Prostate gland (tissue), 2 donors: ENCODE measurements at places on chromosomes 6 and 20.
A peak's percentile ranks its signal among the peaks of the same experiment; 100 is the strongest.

GRCh38 chr20:44738813-44739477 is 6.7 kb upstream of the KCNK15 start:
- DNase-seq = peak; percentile 46

DNA sequence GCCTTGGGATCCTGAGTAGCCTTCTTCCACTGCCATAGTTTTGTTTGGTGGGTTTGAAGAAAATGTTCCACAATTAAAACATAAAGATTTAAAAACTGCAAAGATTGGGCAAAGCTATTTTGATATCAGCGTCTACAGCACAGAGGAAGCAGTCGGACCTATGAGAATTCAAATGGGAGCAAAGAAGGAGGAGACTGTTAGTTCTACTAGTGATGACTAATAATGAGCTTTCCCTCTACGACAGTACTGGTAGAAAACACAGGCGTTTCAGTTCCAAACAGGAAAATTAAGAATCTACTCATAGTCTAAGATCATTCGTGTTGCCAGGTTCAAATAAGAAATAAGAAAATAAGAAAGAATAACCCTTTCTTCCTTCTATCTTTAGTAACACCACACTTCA is 121.2 kb downstream of the INSM1 start:
- DNase-seq = no peak

DNA sequence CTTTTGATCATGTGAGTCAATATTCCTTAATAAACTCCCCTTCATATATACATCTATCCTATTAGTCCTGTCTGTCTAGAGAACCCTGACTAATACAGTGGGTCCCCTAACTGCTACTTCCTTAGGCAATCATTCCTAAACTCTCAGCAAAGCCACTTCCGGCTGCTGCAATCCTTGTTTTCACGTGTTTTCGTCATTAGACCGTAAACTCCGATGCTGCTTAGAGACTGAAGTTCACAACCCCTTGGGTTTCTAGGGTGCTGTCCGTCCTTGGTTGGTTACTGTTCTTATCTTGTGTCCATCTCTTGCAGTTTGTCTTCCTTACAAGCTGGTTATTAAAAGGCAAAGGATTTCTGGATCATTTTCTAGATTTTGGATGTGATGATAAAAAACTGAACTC is 106.4 kb downstream of the GMPR start:
- DNase-seq = no peak

DNA sequence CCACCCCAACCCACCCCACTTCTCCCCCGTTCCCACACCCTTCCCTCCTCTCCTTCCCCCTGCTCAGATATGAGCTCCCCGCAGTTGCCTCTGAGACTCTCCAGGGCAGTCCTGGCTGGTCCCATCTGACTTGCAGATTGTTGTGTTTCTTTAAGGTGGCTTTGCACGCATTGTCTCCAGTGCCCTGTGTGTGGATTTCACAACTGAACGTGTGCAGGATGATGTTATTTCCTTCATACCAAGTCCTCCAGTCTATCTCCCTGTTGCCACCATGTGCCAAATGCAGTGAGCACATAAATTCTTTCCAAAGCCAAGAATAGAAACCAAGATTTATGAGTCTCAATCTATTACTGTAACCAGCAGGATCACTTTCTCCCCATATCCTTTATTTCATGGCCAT is 79.1 kb downstream of the TMEM242 start:
- no peak for DNase-seq

DNA sequence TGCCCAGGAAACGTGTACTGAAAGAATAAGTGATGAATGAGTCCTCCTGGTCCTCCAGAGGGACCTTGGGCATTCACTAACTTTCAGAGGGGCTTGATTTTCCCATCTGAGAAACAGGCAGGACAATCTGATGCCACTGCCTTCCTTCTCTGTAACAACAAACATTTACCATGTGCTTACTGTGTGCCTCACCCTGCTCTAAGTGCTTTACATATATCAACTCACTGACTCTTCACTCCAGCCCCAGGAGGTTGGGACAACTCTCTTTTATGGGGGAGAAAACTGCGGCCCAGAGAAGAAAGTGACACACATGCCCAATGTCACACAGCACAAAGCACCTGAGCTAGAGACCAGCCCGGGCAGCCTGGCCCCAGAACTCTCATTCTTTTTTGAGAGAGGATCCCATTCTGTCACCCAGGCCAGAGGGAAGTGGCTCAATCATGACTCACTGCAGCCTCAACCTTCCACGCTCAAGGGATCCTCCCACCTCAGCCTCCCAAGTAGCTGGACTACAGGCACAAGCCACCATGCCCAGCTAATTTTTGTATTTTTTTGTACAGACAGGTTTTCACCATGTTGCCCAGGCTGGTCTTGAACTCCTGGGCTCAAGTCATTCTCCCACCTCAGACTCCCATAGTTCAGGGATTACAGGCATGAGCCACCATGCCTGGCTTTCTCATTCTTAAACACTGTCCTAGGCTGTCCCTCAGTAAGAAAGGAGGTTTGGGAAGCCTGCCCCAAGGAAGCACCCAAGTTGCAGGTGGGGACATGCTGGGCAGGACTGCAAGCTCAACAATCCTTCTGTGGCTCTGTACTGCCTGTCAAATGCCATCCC is 38.0 kb downstream of the NOL4L start:
- DNase-seq = no peak

DNA sequence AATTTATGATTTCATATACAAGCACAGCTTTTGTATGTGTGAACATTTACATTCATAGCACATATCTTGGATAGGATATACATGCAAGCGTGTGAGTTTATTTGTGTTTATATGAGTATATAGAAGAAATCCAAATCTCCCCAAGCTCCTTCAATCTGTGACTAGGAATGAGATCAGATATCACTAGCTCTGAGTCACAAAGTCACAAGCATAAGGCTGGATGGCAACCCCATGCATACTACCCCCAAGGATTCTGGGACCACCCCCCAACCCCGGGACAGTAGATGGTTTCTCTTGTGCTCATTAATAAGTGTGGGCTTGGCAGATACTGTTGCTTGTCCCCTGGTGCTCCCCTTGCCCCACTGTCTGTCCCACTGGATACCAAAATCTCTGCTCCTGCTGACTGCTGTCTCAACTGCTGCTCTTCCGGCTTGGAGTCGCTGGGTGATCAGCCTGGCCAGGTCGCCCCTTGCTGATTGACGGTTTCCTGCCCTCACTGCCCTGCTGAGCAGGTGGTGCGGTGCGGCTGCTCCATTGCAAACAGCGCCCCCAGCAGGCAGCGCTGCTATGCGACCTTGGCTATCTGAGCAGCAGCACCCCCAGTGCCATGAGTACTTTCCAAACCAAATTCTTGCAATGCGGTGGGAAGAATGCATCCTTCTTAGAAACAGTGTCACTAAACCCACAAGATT is 279.4 kb downstream of the CD83 start:
- DNase-seq = no peak

- DNase-seq = no peak
These were observed 101.2 kb downstream of the TTLL2 start for GRCh38 chr6:167426084-167426483.

- no peak for DNase-seq
These were observed 292.0 kb downstream of the CDH26 start for GRCh38 chr20:60250251-60250650.

- DNase-seq = no peak
These were observed 14.9 kb downstream of the BPIFA1 start for GRCh38 chr20:33250666-33251065.

GRCh38 chr6:146856296-146856695 is 257.5 kb downstream of the ADGB start:
- DNase-seq = no peak

DNA sequence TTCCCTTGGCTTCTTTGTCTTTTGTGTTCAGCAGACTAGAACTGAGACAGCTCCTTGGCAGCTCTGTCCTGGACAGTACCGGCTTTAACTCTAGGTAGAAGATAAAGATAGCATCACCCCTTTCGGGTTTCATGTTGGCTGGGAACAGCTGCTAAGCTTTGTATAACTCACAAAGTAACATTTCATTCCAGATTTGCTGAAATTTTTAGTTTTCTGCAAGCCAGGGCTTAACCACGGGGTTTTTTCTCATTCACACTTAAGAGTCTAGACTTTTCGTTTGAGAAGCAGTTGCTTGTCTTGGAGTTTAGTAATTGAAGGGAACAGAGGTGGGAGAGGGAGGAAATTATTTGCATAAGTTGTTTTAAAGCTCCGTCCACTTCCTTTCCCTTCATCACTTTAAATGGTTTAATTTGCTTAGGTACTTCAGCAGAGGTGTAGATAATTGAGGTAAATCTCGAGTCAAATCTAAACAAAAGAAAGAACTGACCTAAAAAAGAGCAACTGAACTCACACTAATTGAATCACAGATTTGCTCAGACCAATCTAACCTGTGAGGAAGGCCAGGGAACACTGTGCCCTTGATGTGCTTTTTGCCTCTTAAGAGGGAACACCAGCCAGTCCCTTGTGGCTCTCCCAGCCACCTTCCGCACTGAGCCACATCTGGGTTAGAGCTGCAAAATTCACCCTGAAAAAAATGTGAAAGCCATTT is 48.3 kb downstream of the RREB1 start:
- no peak for DNase-seq

DNA sequence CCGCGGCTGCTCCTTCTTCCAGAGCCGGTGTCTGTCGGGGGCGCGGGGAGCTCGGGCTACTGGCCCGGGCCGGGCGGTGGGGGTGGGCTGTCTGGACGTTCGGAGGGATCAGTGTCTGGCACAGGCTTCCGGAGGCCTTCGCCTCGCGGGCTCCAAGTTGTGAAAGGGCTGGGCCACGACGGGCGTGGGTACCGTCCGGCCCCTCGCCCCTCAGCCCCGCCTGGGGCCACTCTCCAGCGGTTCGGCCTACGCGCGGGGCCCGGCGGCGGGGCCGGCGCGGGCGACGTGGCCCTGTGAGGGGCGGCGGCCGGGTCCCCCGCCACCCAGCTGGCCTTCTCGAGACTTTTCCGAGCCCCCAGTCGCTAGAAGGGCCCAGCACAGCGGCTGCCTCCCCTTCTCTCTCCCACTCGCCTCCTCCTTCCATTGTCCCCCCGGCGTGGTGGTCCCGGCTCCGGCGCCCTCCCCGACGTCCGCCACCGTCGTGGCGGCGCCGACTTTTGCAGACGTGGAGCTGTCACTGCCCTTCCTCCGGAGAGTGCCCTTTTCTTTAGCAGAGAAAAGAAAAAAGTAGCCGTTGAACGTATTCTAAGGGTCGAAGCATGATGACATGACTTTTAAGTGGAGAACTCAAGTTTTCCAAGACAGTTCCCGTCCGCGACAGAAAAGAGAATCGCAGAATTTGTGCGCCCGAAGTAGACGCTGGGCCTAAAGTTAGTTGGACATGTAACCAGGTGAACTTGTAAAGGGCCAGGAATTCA is 571 bp downstream of the ITCH start:
- DNase-seq = no peak

- peak; percentile 63 for DNase-seq
These were observed 75.1 kb downstream of the ADGRG6 start for GRCh38 chr6:142376800-142377496.

- peak; percentile 28 for DNase-seq
These were observed 56.2 kb upstream of the RIPOR2 start for GRCh38 chr6:24991810-24992467.

DNA sequence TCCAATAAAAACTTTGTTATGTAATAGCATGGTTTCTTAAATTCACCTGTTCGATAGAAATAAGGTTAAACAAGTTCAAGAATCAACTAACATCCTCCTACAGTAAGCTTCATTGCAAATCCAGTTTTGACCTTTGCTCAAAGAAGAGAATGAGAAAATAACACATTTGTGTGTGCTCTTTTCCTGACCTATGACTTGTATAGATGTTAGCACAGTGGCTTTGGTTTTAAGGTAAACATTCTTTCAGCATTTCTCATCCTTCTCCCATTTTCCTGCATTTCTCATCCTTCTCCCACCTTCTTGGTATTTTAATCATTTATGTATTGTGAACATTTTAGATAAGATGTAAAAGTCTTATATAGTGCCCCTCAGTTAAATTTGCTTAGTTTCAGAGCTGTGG is 73.9 kb downstream of the PLCB1 start:
- no peak for DNase-seq

DNA sequence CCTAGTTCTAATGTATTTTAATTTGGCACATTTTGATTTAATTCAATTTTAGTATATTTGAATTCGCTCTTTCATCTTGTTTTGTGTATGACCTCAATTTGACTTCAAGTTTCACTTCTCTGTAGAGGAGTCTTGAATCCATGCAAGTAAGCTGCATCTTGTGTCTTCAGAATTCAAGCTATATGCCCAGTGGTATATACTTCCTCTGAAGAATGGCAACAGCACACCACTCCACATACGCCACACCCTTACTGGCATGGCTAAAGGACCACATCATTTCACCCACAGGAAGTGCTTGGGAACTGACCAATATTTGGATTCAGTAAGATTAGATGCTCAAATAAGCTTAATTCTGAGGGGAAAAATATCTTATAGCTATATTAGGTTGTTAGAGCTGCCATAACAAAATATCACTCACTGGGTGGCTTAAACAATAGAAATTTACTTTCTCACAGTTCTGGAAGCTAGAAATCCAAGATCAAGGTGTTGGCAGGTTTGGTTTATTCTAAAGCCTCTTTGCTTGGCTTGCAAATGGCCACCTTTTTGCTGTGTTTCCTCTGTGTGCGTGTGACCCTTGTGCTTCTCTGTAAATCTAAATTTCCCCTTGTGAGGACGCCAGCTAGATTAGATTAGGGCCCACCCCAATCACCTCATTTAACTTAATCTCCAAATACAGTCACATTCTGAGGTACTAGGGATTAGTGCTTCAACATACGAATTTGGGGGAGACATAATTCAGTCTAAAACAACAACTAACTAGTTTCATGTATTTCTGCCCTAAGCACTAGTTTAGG is 2.8 kb upstream of the ASF1A start:
- no peak for DNase-seq

- no peak for DNase-seq
These were observed 95.1 kb downstream of the FAM50B start for GRCh38 chr6:3944246-3944645.

DNA sequence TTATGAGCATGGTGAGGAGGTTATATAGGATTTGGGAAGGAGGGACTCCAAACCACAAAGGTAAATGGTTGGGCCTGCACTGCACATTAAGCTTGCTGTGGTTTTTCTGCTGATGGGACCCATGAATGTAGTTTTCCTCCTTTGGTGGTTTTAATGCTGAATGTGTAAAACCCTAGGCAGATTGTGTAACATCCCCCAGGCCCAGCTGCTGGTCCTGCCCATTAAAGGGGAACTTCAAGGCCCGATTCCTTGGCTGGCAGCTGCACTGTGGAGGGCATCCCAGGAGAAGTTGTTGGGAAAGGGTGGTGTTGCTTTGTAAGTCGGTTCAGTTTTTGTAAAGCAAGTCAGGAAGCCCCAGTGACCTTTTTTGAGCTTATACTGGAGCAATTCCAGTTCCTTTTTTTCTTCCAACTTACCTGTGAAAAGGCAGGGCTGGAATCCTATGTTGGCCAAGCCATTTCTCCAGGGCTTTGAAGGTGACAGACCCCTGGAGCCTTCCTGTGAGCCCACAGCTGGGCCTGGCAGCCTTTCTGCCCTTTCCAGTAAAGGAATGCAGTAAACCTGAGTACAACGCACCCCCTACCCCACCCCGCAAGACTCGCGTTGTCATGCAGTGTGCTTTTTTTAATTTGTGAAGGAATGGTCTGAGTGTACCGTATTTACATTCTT is 43.1 kb upstream of the NAA20 start:
- peak; percentile 63 for DNase-seq

GRCh38 chr20:44092551-44093248 is 94.3 kb downstream of the JPH2 start:
- no peak for DNase-seq

GRCh38 chr6:22146931-22147701 is 149.7 kb downstream of the PRL start:
- no peak for DNase-seq

GRCh38 chr6:170345662-170346061 is 39.1 kb downstream of the FAM120B start:
- DNase-seq = no peak

- no peak for DNase-seq
These were observed 47.3 kb downstream of the RNF217 start for GRCh38 chr6:125009578-125009977.
